ENCODE measurements at places on chromosomes 7 and 10. TPM values are rescaled to one million over a fixed set of nuclear protein-coding genes. Genes with fewer than 3 reads are reported as not detected.
A peak's percentile ranks its signal among the peaks of the same experiment; 100 is the strongest.

The PROSER2 gene
- total RNA-seq = 1.4 TPM

DNA sequence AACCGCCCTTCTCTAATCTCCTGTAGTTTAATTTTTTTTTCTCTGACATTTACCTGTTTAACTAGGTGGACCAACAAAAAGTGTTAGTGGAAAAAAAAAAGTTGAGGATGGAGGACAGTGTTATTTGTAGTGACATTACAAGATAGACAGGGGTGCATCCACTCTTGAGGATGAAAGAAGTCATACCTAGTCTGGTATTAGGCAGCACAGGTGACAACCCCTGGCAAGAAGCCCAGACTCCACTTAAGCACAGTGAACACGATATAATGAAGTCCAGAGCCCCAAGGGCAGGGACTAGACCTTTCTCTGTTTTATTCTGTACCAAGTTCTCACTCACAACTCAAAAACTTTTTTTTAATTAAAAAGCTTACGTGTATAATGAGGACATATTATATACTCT is 268.4 kb downstream of the GPR37 start:
- no peak for DNase-seq

GRCh38 chr10:119373294-119374102 is 166.1 kb downstream of the GRK5 start:
- no peak for DNase-seq

DNA sequence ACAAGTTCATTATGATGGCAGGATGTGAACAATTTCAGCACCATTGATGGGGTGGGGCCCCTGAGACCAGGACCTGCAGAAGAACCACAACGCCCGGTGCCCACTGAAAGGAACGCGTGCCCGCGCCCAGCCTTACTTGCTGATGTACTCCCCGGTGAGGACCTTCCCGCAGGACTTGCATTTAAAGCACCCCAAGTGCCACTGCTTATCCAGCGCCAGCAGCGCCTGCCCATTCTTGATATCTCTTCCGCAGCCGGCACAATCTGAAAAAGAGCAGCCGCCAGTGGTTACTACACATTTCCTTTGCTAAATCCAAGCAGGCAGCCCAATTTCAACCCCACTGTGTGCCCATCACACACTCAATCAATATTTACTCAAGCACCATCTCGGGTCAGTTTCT is 110.6 kb downstream of the ABLIM1 start:
- no peak for DNase-seq

GRCh38 chr10:37442882-37443281 is 317.5 kb downstream of the ANKRD30A start:
- DNase-seq = no peak

DNA sequence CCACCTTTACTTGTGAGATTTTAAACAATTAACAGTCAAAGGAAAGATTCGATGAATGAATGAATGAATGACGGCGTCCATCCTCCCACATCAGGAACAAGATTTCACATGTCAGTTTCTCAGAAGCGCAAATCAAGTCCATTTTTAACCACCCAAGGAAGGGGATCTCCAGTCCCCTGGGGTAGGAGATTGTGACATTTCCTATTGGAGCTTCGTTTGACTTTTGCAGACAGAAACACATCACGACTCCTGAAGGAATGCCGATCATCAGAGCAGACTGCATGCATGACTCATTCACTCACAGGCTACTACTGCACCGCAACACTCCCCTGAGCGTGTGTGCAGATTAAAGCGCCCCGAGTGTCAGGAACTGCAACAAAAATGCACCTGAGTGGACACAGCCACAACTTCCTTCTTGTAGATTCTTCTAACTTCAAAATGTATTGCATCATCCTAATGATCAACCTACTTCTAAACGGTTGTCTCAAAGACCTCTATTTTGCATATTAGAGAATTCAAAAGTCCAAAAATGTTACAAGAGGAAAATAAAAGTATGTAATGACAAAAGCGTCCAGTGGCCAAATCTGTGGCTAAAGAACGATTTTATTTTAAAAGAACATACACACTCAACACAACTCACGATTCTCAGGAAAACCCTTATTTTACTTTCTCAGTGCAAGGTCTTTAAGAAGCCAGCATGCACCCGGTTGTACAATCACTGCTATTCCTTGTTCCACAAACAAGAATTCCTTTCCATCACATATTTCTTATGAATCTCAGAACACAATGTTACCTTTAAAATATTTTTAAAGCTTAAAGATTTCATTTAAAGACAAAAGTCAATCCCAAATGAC is 172.6 kb downstream of the FAM107B start:
- DNase-seq = peak; percentile 88

DNA sequence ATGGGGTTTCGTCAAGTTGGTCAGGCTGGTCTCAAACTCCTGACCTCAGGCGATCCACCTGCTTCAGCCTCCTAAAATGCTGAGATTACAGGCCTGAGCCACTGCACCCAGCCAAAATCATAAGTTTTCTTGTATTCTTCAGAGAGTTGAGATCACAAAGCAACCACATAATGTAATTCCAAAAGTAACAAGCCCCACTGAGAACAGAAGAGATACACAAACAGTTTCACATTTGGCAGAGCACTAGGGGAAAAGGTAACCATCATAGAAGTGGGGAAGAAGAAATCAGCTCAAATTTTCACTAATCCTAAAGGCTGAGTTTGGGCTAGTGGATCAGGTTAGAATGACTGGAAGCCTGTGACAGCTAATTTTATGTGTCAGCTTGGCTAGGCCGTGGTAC is 5.4 kb upstream of the CEP41 start:
- DNase-seq = no peak

GRCh38 chr7:118872568-118872967 is 648.1 kb downstream of the ANKRD7 start:
- no peak for DNase-seq

GRCh38 chr7:123823898-123824753 is 20.8 kb upstream of the HYAL4 start:
- no peak for DNase-seq

- DNase-seq = no peak
These were observed 165.5 kb downstream of the FAM107B start for GRCh38 chr10:14609178-14609577.

GRCh38 chr10:101492205-101492604 is 95.9 kb downstream of the POLL start:
- DNase-seq = no peak

- DNase-seq = peak; percentile 8
These were observed 129.1 kb upstream of the ANKRD1 start for GRCh38 chr10:91049988-91050360.

The KNDC1 gene
- total RNA-seq = 0.54 TPM

GRCh38 chr7:96479015-96479645 is 157.2 kb upstream of the SLC25A13 start:
- no peak for DNase-seq

DNA sequence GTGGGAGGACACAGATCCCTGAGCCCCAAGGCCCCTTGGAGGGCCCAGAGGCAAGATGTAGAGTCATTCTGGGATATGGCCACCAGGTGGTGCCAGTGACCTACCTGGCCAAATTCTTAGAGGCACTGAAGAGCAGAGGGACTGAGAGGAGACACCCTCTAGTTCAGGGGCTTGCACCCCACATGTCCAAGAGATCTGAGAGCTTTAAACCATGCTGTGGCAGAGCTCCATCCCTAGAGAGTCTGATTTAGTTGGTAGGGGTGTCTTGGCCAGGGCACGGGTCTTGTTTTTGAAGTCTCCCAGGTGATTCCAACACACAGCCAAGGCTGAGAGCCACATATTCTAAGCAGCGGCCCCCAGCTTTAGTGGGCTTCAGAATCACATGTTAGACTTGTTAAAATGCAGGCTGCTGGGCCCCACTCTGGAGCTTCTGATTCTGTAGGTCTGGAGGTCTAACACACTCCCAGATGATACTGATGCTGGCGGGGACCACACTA is 52.5 kb downstream of the PRF1 start:
- peak; percentile 68 for DNase-seq

The FKBP6 gene
- total RNA-seq = not detected

GRCh38 chr10:3554121-3554522 is 230.9 kb downstream of the KLF6 start:
- no peak for DNase-seq

GRCh38 chr10:92291616-92291865 is 574 bp downstream of the MARCHF5 start:
- DNase-seq = no peak

- DNase-seq = peak; percentile 4
These were observed 48.9 kb downstream of the ZNF503 start for GRCh38 chr10:75352650-75353049.

GRCh38 chr10:49177391-49178355 is 10.5 kb downstream of the TMEM273 start:
- peak; percentile 97 for DNase-seq

DNA sequence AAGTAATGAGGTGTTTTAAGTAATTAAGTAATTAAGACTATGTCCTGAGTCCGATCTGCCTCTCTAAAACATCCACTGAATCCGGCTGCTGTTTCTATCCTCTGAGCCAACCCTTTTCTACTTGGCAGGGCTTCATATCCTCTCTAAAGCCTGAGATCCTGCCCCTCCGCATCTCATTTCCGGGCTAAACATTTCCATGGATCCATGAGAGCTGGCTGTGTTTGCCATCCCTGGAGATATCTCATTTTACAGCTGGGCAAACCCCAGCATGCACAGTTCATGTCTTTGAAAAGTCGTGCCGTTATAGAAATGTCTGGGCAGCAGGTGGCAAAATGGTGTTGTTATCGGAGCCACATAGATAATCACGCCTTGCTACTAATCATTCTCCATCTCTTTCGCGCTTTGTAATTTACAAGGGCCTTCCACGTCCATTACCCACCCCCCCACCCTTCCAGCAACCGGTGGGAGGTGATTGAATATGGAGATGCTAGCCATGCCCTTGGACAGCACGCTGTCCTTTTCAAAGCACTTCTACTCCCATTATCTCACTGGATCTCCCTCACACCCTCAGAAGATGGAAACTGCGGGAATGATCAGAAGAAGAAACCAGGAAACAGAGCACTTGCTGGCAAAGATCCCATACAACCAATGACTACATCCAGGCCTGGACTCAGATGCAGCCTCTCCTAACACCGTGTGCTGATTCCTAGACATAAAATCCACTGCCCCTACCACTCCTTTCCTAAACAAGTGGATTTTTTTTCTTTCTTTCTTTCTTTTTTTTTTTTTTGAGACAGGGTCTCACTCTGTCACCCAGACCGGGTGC is 1189.2 kb downstream of the TYW1 start:
- DNase-seq = no peak

GRCh38 chr7:111516612-111517011 is 45.7 kb downstream of the IMMP2L start:
- DNase-seq = no peak

DNA sequence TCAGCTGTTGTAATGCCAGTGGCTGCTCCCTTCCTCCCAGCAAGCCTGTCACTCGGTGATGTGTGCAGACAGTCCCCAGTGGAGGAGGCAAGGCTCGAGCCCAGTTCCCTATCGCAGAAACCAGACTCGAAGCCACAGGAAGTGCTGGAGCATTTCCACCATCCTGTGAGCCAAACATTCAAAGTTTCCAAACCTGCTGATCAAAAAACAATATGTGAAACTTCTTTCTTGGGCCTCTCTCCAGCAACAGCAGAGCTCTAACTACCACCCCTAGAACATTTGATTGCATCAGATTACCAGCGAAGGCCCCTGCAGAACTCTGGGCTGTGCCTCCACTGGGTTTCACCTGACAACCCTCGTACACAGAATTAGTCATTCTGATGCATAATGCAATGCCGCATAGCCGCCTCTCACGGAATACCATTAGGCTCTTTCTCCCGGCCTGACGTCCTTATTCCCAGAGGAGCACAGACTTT is 94.0 kb downstream of the ELMO1 start:
- no peak for DNase-seq

DNA sequence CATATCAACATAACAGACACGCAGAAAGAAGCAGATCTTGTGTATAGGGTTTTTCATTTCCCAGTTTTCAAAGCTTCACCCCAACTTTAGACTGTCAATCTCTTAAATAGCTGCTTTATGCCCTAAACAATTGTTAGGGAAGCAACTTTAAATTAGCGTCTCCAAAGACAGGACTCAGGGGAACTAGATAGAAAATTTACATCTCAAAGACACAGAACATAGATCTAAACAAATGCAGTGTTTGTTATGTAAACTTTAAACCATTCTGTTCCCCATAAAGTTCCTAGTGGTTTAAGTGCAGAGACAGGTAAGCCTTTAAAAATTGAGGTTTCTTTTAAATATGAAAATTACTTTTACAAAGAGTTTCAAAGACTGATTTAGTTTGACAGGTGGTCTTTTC is 379.2 kb upstream of the GHITM start:
- DNase-seq = no peak

DNA sequence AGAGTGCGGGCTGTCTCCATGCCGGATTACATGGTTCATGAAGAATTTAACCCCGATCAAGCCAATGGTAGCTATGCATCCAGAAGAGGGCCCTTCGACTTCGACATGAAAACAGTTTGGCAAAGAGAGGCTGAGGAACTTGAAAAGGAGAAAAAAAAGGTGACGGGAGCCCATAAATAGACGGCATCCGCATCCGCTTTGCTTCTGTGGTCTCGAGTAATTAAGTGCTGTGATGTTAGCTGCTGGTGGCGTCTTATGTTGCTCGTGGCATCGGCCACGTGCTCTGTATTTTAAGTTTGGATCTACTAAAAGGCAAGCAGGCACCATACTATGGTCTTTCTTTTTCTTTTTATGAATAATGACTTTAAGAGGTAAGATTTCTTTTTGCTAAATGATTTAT is 11.1 kb downstream of the C7orf57 start:
- no peak for DNase-seq

- DNase-seq = no peak
These were observed 187.6 kb upstream of the NEBL start for GRCh38 chr10:21084700-21085099.

The PCGF5 gene
- total RNA-seq = 39.8 TPM

GRCh38 chr10:3068201-3068967 is 1.0 kb downstream of the PFKP start:
- peak; percentile 80 for DNase-seq

DNA sequence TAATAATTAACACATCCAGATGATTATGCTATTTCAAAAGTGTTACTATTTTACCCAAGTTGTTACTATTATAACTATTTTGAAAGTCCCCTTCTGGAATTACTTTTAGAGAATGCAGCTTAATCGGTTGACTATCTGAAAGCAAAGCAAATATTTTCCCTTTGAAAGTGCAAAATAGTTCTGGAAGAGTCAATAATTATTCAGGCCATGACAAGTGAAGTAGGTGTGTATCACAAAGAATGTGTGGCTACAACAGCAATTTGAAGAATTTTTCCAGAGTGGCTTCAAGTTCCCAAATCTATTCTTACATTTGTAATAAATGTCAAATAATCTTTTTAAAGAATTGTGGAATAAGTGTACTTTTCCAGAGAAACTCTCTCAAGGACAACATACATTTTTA is 42.8 kb downstream of the RNLS start:
- DNase-seq = no peak

The TACC2 gene
- 5.8 TPM for total RNA-seq

DNA sequence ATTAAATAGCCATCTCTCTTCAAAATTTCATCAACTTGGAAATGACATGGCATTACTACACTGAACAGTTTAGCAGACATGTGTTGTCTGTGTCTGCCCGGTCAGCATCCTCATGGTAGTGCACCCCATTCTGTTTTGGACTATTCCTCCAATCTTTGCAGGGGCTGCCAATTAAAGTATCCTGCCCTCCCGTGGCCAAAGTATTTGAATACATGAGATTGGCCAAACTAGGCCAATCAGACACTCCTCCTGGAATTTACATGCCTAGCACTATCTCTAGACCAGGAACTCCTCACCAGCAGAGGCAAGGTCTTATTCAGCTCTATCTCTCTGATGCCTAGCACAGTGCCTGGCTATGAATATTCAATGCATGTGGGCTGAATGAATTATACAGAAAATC is 4.4 kb downstream of the SHTN1 start:
- DNase-seq = no peak
